ENCODE measurements at places on chromosomes 13 and 19.

GRCh38 chr19:54517483-54517882 lies 14.9 kb downstream of the LAIR2 start:
- DNase-seq, result peak; percentile 32

- no peak for DNase-seq
Measured at GRCh38 chr19:56725829-56726424, 54.4 kb upstream of the ZNF835 start.

GRCh38 chr19:13152356-13152973 lies 2.3 kb downstream of the IER2 start:
- peak; percentile 35 for DNase-seq

GRCh38 chr19:10104665-10105508 lies 1.3 kb upstream of the PPAN start:
- DNase-seq, result no peak

DNA sequence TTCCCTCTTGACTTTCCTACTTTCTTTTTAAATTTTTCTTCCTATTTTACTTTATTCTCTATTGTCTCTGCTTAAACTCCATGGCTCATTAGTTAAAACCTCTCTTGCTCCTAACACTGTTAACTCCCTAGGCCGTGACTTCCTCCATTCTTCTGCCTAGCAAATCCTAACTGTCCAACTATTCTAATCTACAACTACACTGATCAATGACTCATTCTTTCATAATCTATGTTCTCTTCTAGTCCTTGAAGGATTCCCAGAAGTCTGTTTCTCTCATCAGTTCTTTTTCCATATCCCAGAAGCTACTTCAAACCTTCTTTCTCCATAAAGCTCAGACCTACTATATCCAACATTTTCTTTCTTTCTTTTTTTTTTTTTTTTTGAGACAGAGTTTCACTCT lies 66.9 kb downstream of the MICU2 start:
- no peak for DNase-seq

DNA sequence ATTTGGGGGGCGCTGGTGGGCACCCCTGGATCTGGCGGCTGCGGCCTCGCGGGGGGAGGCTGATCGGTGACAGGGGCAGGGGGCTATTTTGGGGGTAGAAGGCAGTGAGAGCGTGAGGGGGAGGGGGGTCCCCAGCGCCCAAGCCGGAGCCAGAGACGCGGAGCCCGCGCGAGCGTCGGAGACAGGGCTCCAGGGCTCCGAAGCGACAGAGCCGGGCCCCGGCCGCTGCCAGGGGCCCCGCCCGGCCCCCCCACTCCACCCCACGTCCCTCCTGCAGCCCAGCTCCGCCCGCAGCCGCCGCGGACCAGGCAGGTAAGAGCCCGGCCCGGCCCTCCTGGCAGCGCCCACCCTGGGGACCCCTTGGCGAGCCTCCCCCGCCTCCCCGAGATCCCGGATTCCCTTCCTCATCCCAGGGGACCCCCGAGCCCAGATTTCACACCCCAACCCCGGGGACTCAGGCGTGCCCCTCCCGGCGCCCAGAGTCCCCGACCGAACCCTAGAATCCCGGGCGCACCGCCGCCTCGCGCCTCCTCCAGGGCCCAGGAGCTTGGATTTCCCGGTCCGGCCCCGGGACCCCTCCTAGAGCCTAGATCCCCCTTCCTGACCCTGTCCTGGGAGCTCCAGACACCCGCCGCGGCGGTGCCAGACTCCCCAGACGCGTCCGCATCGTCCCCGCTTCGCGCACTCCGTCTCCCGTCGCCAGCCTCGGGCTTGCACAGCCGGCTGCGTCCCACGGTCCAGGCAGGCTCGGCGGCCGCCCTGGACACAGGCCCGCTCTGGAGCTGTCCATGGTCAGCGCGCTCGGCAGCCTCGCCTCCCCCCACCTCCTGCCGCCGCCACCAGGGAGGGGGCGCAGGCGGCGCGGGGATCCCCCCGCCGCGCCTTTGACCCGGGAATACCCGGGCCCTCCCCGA lies at the start of gene PPFIA3:
Gene PPFIA3, plus strand, starts transcription at position 134 of the 914 bp plus-strand sequence. CDS start 8,330 bp downstream, outside the sequence.
- peak; percentile 38 for DNase-seq

GRCh38 chr19:10195199-10195519 lies 406 bp upstream of the DNMT1 start:
- no peak for DNase-seq

- no peak for DNase-seq
Measured at GRCh38 chr13:62578402-62578801, 1162.8 kb upstream of the PCDH20 start.

- no peak for DNase-seq
Measured at GRCh38 chr13:84985860-84986259, 813.4 kb downstream of the SLITRK6 start.

- DNase-seq, result no peak
Measured at GRCh38 chr13:110555601-110556223, 5.8 kb downstream of the RAB20 start.

DNA sequence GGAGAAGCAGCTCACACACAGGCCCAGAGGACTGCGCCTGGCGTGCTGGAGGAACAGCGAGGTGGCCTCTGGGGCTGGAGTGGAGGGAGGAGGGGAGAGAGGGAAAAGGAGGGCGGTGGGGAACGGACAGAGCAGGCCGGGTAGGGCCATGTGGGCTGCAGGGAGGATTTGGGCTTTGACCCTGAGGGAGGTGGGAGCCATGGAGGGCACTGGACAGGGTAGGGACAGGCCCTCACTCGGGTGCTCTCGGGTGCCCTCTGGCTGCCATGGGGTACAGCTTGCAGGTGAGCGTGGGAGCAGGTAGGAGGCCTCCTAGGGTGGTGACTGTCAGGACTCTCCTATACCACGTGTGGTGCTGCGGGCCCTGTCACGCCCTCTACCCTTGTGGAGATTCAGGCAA lies 22.8 kb downstream of the PLIN4 start:
- no peak for DNase-seq

DNA sequence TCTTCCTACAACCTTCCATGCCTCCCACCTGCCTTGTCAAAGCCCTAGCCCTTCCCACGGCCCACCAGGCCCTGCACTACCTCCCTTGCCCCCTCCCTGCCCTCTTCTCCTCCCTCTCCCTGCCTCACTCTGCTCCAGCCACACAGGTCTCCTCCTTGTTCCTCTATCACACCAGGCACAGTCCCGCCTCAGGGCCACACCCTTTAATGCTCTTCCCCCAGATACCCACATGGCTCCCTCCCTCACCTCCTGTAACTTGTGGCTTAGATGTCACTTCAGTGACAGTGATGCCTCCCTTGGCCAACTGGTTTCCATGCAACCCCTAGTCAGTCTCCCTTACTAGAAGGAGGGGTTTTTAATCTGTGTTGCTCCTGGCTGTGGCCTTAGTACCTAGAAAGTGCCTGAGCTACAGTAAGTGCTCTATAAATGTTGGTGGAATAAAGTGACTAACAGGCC lies 1.3 kb downstream of the SIRT6 start:
- DNase-seq, result no peak

All from DMS79 treated with DMSO at 0.1 percent for 48 hours (cell line).